Endothelial cell (in vitro differentiated cells): ENCODE measurements at places on chromosomes 1 and 21. TPM values are rescaled to one million over a fixed set of nuclear protein-coding genes. Genes with fewer than 3 reads are reported as not detected.
A peak's percentile ranks its signal among the peaks of the same experiment; 100 is the strongest.

- no peak for DNase-seq
Observed at GRCh38 chr1:118481126-118481525, 296.1 kb upstream of the SPAG17 start.

- DNase-seq = no peak
Observed at GRCh38 chr1:156860628-156861423, at the start of gene NTRK1. Gene NTRK1 (plus strand): TSS chr1:156860865. CDS start chr1:156860935, 70 bp downstream.

DNA sequence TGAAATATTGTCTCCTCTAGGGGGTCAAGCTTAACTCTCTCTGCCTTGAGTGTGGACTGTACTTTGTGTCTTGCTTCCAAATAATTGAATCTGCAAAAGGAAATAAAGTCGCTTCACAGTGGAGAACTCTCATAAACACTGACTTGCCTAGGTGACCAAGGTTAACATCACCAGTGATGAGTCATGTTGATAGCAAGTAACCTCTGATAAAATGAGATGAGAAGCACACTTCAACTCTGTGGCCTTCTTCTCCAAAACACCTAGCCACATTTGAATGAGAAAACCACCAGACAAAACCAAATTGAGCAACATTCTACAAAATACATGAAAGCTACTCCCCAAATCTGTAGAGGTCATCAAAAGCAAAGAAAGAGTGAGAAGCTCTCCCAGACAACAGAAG lies 37.6 kb downstream of the PDE4B start:
- DNase-seq = no peak

- peak; percentile 23 for DNase-seq
Observed at GRCh38 chr1:32336963-32337675, 1.1 kb upstream of the MARCKSL1 start.

- no peak for DNase-seq
Observed at GRCh38 chr1:1129381-1129821, 13.5 kb upstream of the C1orf159 start.

DNA sequence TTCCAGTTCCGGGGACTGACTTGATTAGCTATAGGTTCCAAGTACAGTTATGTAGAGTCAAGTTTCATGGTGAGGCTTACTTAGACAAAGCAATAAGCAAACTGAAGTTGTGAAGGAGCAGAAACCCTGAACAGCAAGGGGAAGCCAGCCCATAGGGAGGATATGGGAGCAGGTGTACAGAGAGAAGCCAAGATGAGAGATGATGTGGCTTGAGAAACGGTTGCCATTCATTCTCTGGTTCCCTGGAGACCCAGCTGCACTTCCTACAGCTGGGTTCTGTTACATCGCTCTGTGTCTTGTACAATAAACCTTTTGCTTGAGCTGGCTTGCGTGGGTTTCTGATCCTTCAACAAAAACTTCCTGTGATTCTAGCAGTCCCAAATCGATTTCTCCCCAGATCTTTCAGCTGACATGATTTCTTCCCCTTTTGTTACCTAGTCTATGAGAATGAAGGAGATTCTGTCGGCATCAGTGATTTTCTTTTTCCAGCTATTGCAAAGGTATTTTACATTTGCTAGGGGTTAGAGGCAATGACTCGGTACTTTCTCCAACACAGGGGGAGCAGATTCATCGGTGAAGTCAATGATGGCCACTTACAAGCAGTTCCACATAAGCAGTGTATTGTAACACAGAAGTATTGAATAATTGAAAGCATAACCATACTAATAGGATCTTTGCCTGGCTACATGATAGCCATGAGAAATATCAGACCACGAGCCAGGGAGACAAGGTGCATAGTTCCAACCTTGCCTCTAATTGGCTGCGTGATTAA lies 67.3 kb downstream of the URB2 start:
- no peak for DNase-seq

- DNase-seq = no peak
Observed at GRCh38 chr21:14259747-14260146, 43.8 kb downstream of the RBM11 start.

DNA sequence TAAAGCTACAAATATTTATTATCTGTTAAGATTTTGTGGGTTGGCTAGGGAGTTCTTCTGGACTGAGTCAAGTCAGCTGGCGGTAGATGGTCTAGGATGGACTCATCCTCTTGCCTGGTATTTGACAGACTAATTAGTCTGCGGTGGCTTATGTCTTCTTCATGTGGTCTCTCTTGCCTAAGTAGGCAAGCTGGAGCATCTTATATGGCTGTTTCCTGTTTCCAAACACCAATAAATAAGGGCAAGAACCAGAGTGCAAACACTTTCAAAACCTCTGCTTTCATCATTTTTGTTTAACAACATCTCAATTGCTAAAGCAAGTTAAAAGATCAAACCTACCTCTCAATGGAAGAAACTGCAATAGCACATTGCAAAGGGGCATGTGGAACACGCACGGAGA lies 484.8 kb downstream of the PTPRC start:
- DNase-seq = no peak

DNA sequence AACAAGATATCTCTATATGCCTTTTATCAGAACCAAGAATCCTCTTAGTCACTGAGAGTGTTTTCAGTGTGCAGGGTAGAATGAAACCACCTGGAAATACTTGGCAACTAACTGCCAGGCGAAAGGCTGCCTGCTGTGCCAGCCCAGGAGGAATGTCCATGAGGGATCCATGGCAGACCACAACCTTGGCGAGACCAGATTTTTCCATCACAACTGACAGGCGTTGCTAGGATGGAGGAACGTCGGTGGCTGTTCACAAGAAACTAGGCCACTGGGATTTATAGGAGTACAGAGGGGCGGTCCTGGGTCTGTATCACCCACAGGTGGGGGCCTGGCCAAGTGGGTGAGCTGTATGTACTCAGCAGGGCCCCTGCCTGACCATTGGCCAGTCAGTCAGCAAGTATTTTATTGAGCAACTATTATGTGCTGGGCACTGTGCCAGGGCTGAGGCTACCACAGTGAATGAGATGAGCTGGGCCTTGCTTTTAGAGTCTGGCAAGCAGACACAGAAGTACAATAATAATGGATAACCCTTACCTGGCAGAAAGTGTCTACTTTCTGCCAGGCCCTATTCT lies 199.4 kb downstream of the FOXD2 start:
- DNase-seq = no peak

DNA sequence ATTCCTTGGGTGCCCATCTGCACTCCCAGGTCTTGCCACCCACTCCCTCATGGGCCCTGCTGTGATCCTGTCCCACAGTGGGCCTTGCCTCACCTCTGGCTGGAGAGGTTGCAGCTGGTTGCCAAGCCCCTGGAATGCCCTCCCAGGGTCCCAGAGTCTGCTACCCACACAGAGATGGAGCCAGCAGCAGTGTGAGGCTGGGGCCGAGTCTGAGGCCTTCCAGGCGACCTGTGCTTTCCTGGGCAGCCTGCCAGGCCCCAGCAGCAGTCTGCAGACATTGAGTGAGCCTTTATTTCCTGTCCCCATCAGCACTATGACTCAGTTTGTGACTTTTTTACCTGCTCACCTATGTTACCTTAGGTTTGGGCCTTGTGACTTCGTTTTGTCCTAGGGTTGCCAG lies 25.0 kb upstream of the TSPAN2 start:
- DNase-seq = no peak

GRCh38 chr1:39413902-39414528 lies 77.4 kb upstream of the BMP8A start:
- DNase-seq = no peak

DNA sequence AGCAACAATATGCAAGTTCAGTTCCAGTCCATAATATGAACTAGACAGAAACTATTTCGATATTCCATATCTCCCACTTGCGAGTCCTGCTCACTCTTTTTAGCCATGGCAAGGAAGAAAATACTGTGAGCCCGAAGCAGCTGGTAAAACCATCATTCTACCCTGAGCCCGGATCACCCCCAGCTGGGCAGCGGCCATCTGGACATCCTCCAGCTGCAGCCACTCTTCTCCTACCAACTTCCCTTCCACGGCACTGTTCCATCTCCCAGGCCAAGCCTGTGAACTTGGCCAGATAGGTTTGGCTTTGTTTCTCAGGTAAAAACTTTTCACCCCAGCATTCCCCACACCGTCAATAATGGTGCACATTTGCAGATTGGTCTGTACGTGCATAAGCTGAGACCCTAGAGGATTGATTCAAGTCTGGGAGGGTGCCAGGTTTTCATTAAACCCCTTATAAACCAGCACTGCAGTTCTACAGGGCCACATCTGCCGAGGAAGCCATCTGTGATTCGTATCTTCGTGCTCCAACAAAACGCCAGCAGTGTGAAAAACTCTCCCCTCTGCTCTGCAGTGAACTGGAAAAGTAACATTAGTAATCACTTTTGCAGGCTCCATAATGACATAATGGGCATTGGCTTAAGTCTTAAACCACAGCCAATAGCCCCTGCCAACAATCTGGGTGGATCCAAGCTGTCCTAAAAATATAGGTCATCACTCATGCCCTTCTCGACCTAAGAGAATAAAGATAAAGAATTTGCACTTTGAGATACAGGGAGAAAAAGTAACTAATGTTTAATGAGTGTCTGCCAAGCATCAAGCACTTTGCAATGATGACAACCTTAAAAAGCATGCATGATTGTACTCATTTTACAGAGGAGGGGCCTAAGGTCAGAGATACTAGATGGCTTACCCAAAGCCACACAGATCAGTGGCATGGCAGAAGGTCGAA lies 205.1 kb downstream of the PLPP3 start:
- DNase-seq = no peak

DNA sequence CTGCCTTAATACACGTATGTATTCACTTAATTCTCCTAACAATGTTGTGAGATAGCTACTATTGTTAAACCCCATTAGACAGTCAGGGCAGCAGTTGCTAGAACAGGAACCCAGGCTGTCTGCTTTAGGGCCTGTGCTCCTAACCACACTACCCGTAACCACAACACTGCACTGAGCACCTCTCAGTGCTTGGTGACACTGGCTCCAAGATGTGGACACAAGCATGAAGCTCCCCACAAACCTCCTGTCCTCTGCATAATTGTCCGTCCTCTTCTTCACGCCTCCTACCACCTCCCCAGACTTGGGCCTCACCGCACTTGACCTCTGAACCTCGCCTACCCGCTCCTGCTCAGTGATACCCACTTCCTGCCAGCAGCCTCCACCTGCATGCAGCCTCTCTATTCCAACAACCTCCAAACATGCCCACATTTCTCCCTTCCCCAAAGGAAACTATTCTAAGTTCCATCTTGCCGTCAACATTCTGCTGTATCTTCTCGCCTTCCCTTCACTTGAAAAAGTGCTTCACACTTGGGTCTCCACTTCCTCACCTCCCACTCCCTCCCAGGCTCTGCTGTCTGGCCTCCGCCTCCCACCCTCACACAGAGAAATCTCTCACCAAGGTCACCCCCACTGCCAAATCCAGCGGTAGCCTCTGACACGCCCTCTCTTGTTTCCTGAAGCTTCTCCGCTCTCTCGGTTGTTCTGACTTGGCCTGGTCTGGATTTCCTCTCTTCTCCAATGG lies 14.6 kb upstream of the AHDC1 start:
- no peak for DNase-seq

DNA sequence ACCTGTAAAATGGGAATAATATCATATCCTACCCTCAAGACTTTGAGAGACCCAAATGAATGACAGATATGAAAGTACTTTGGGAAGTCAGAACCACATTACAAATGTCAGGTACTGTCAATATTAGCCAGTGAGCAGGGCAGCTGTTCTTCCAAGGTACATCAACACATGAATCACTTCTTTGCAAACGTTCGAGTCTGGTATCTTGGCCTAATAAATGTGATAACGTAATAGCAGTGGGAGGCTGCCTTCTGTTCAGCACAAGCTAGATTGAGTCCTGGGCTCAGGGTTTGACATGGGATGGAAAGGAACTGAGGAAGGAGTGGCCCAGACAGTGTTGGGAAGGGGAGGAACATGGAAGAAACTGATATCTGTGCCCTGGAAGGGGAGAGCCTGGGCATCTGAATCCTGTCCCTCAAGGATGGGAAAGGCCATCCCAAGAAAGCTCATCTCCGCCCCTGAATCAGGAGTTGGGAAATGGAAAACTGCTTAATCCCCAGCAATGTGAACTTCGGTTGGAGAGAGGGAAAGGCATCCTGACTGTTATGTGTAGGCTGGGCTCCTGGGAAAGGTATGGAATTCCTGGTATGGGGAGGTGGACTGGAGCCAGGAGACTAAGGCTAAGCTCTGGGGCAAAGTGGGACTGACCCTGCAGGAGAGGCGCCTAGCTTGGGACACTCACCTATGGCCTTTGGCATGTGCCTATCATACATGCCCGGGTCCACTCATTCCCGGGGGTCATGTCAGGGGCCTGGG lies 14.3 kb downstream of the KCNC4 start:
- no peak for DNase-seq

GRCh38 chr1:17569200-17570139 lies 30.0 kb downstream of the ARHGEF10L start:
- DNase-seq = no peak

GRCh38 chr1:83676106-83676505 lies 322.8 kb downstream of the TTLL7 start:
- DNase-seq = no peak

GRCh38 chr1:199701726-199702125 lies 325.8 kb upstream of the NR5A2 start:
- DNase-seq = no peak

DNA sequence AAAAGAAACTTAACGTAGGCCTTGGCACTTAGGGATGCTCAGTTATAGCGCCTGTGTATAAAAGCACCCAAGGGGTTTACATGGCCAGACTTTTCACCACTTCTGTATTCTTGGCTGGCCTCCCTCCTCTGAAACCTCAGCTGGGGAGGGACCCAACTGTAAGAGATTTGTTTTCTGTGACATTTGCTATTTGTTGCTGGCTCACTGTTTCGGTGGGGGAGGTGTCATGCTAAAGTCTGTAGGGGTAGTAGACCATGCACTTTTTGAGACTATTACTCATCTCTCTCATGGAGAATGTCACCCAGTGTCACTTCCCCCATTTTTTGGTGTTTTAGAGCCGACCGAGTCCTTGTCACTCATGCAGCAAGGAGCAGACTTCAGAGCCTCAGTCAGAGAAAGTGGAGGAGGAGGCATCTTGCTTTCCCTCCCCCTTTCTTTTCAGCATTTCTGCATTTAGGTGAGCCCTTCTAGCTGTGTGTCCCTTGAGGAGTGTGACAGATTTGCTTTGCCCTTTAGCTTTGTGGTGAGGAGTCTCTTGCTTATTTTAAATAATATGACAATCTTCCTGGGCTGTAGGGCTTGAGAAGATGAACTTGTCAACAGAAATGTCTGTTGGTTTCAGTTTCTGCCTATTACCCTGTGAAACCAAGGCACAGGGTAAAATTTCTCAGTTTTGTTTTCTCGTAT lies 160.1 kb downstream of the FASLG start:
- DNase-seq = no peak

GRCh38 chr21:35585878-35586277 lies 474.4 kb downstream of the SETD4 start:
- DNase-seq = no peak

- DNase-seq = peak; percentile 3
Observed at GRCh38 chr1:227889863-227890405, 57.8 kb downstream of the WNT9A start.

The OR2M3 gene
- not detected for total RNA-seq

The DNASE2B gene
- total RNA-seq = not detected

The RIMS3 gene
- 5.4 TPM for total RNA-seq

The SERPINC1 gene
- not detected for total RNA-seq

The HES3 gene
- not detected for total RNA-seq

The PROX1 gene
- total RNA-seq = 7.2 TPM

The PLA2G4A gene
- 12.2 TPM for total RNA-seq

The CHODL gene
- 0.46 TPM for total RNA-seq

The NBPF4 gene
- not detected for total RNA-seq
